ENCODE measurements at places on chromosomes 3 and 15.

DNA sequence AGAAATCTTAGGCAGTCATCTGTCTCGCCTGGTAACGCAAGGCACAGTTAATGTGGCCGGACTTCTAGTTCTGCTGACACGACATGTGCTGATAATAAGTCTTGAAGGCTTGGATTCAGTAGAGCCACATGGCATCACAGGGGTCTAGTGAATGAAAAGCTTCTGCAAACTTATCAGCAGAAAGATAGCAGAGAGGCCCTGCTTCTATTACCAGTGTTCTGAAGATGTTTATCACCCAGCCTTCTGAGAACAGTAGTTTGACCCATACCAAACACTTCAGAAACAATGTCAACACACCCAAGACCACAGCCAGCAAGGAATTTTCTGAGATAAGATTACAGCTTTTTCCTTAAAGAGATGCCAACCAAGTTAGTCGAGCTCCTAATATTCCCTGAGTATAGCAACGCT, 102.7 kb upstream of the UMPS start:
- DNase-seq: no peak

GRCh38 chr3:130379274-130379673, 33.8 kb downstream of the COL6A5 start:
- no peak for DNase-seq

- no peak for DNase-seq
Observed at GRCh38 chr15:56180851-56181250, 62.8 kb downstream of the RFX7 start.

DNA sequence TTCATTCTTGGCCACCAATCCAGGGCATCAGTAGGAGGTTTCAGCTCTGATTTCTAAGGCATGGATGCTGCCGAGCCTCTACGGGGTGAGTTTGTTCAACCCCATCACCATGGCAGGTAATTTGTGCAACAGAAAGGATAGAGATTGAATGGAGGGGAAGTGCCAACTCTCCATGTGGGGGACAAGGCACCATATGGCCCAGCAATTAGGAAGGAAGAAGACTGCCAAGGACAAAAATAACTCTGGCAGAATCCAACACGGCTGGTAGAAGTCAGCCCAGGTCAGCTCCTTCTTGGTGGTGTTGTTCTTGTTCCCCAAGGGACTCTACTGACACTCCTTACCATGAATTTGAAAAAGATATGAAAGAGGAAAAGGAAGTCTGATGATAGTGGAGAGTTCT, 503.9 kb downstream of the MAGI1 start:
- no peak for DNase-seq

- DNase-seq: no peak
Observed at GRCh38 chr3:158419820-158420653, 151.0 kb upstream of the MLF1 start.

- DNase-seq: peak; percentile 14
Observed at GRCh38 chr3:94101860-94102259, 39.0 kb downstream of the NSUN3 start.

GRCh38 chr3:151316267-151316991, at the start of gene GPR87:
TSS of gene GPR87 (minus strand) at chr3:151316820. CDS start at chr3:151300100, 16,720 bp downstream.
- DNase-seq: no peak

- no peak for DNase-seq
Observed at GRCh38 chr3:67906261-67906660, 251.8 kb upstream of the SUCLG2 start.

DNA sequence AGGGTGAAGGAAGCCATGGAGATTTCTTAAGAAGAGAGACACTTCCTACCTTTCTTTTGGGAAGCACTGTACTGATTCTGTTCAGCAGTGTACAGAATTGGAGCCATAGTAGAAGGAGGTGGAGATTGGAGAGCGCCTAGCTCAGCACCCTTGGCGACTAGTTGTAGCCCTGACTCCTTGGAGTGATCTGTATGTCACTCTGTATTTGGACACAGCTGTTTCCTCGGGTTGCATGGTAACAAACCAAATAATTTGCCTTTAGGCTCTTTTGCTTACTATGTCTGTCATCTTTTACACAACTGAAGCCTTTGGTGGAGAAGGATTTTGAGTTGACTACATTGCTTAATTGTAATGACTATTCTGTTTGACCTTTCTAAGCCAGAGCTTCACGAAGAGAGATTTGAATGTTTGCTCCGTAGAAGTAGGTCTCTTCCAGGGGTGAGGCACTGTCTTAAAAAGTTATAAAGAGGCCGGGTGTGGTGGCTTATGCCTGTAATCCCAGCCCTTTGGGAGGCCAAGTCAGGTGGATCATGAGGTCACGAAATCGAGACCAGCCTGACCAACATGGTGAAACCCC, 77.1 kb downstream of the AKAP13 start:
- DNase-seq: no peak

- no peak for DNase-seq
Observed at GRCh38 chr3:18853269-18853668, 295.0 kb upstream of the KCNH8 start.

DNA sequence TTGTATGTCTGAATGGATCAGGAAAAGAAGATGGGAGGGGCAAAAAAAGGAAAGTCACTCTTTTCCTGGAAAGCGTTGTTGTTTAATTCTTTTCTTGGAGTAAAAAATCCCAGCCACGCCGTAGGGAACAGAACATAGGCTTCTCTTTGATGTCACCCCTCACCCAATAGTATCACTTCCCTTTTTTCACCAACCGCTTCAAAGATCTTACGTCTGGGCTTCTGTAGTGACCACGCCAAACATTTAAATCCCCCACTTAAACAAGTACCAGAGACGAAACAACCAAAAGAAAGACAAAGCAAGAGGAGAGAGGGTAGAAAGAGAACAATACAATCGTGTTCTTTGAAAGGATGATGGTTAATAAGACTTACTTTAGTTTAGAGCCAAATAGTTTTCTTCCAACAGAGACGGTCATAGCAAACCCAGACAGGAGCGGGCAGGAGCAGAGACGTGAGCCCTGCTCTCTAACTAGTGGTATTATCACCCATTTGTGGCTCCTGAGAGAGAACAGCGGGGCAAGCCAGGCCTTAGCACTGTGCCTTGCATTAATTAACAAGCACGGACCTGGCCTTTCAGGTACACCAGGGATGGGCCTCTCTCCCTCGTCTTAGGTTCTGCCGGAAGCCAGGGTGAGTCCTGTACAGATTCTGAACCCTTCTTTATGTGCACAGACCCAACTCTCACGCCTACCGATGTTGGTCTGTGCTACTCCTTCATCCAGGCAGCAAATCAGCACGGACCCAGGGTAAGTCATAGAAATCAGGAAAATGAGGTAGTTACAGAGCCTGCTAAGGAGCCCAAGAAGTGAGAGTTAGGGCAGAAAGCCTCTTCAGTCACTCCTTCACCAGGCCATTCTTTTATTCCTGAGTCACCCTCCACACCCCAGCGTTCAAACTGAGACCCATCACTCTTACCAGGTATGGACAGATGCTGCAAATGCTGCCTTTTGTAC, 28.2 kb upstream of the BCL6 start:
- no peak for DNase-seq

- DNase-seq: no peak
Observed at GRCh38 chr3:195268576-195269309, 2.2 kb downstream of the XXYLT1 start.

DNA sequence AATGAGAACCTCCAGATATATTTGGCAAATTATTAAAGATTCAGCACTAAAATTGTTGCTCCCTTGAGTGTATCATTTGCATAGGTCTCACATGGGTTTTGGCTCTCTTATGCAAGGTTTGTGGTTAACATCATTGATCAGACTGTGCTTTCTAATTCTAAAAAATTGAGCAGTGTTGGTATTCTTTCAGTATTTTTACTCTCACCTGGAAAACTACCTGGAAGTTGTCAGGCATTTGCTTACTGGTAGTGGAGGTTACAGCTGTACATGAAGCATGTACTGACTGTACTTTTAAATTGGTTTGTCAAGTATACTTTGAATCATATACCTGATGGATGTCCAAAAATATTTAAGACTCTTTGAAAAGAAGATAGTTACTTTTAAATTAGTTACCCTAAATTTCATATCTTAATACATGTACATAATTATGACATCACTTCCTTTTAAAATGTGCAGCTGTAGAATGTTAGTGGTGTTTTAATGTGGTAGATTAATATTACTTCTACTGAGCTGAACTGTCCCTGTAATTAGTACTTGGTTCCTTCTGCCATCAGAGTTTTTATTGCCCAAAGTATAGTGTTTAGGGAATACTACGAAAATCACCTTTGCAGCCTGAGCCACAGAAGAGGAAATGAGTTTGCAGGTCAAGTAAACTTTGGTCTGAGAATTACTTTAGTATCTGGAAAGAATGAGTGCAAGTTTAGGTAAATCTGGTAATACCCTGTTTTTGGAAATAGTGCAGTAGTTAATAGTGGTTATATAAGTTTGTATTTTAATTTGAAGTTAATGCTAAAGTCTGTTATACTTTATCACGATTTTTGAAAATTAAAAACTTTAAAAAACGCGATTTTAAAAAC, 2.8 kb downstream of the CHD2 start:
- DNase-seq: no peak

- no peak for DNase-seq
Observed at GRCh38 chr15:66253418-66254088, at the start of gene MEGF11. TSS of gene MEGF11 (minus strand) at chr15:66253750. CDS start at chr15:66128403, 125,347 bp downstream.

GRCh38 chr3:182682263-182683241, 110.8 kb upstream of the ATP11B start:
- no peak for DNase-seq

DNA sequence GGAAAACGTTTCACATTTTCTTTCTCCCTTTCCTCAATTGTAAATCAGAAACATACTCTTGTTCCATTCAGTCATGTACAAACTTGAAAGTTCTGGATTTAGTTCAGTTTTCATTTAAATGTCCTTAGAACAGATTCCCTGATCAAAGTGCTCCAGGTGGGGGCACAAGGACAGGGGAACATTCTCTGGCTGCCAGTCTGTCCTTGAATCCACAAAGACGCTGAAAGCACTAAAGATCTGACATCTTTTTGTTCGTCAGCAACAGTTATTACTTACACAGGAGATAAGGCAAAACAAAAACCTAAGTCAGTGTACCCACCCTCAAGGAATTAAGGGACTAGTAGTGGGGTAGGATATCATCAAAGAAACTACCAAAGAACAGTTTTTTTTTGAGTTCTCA, 139.2 kb downstream of the GHSR start:
- DNase-seq: no peak

DNA sequence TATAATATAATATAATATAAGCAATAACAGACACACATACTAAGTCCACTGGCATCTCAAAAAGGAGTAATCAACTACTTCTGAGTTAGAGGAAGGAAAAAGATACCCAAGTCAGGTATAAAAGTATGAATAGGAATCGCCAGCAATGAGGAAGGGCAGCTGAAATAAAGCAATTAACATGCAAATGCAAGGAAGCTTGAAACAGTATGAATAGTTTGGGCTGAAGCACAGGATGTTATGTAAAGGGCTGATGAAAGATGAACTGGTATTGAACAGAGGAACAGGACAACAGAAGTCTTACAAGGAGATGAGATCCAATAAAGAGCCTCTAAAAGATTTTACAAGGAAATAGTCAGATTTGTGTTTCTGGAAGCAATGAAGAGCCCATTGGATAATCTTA, 7.1 kb downstream of the COPS2 start:
- DNase-seq: no peak
